ENCODE measurements at places on chromosomes 7 and 10. TPM values are rescaled to one million over a fixed set of nuclear protein-coding genes. Genes with fewer than 3 reads are reported as not detected.

The SORCS3 gene
- total RNA-seq = not detected

The HMX3 gene
- not detected for total RNA-seq

The AKR1D1 gene
- not detected for total RNA-seq

The GLRX3 gene
- 53.1 TPM for total RNA-seq

The ZNF804B gene
- total RNA-seq = not detected

The EVX1 gene
- total RNA-seq = not detected

The SCART1 gene
- 2.6 TPM for total RNA-seq

The GPRIN2 gene
- total RNA-seq = 56.2 TPM

The OR6V1 gene
- not detected for total RNA-seq

The HOXA10 gene
- 0.38 TPM for total RNA-seq

The SCIN gene
- total RNA-seq = 14.3 TPM

The IPMK gene
- total RNA-seq = 5.7 TPM

The CDK5 gene
- 10.4 TPM for total RNA-seq

The ELFN1 gene
- total RNA-seq = 4.3 TPM

The STEAP2 gene
- 11.5 TPM for total RNA-seq

The HOXA3 gene
- 8.7 TPM for total RNA-seq

The STYXL1 gene
- 20.9 TPM for total RNA-seq

The TYW1 gene
- total RNA-seq = 20.0 TPM

The ERVW-1 gene
- total RNA-seq = not detected

The PNLIP gene
- not detected for total RNA-seq

The NXPH1 gene
- total RNA-seq = not detected

The ASZ1 gene
- total RNA-seq = not detected

The SLC26A5 gene
- 1.9 TPM for total RNA-seq

The MGAM2 gene
- total RNA-seq = 0.61 TPM

The MORN4 gene
- 3.8 TPM for total RNA-seq

The COG5 gene
- total RNA-seq = 39.6 TPM

The GIMAP5 gene
- 41.8 TPM for total RNA-seq

The IL2RA gene
- 4.3 TPM for total RNA-seq

The BHLHA15 gene
- total RNA-seq = 0.81 TPM

The ELAPOR2 gene
- total RNA-seq = 127 TPM

The TWIST1 gene
- not detected for total RNA-seq

The SPDYE11 gene
- total RNA-seq = not detected

The FBXL13 gene
- 3.0 TPM for total RNA-seq

The ZNF777 gene
- 11.3 TPM for total RNA-seq

The HYCC1 gene
- total RNA-seq = 47.7 TPM

The FOXI2 gene
- total RNA-seq = not detected

The GSDME gene
- 13.4 TPM for total RNA-seq

The UCN3 gene
- total RNA-seq = 1.2 TPM

The NEUROD6 gene
- not detected for total RNA-seq

The RTKN2 gene
- total RNA-seq = 93.7 TPM

The ZNF365 gene
- total RNA-seq = 1.3 TPM

The DPP6 gene
- total RNA-seq = 1.6 TPM

The AKR1C4 gene
- not detected for total RNA-seq

The ADAM12 gene
- total RNA-seq = 0.98 TPM

All from upper lobe of right lung (tissue), 1 donor.